CD4-positive, alpha-beta T cell (primary cell): ENCODE measurements at places on chromosomes 11 and 22. TPM values are rescaled to one million over a fixed set of nuclear protein-coding genes. Genes with fewer than 3 reads are reported as not detected.

The SUSD2 gene
- 1.5 TPM for total RNA-seq

The BDNF gene
- total RNA-seq: not detected

The FAM180B gene
- 0.55 TPM for total RNA-seq

The PLEKHB1 gene
- total RNA-seq: 30.8 TPM

DNA sequence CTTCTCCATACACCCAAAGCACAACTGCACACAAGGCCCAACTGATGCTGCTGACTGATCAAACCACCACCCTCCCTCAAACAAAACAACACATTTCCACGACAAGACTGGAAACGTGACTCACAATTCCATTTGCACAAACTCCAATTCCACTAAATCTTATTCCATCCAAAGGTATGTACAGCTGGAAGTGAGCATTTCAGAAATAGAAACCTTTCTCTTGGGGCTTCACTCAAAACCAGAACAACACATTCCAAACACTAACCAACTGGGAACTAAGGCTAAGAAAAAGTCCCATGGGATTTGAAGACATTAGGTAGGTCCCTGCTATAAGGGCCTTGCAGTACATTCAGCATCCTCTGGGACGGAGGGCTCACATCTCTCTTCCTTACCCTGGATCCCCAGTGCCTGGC, 19.6 kb downstream of the MORC2 start:
- peaks cover 29% of the 10 kb centered on the region for H3K4me1 ChIP-seq
- no peaks in the 10 kb centered on the region for H3K27me3 ChIP-seq
- H3K4me3 ChIP-seq: no peak overlapping the region
- DNase-seq: no peak
- H3K36me3 ChIP-seq: peaks cover 61% of the 10 kb centered on the region
- H3K27ac ChIP-seq: no peak overlapping the region

DNA sequence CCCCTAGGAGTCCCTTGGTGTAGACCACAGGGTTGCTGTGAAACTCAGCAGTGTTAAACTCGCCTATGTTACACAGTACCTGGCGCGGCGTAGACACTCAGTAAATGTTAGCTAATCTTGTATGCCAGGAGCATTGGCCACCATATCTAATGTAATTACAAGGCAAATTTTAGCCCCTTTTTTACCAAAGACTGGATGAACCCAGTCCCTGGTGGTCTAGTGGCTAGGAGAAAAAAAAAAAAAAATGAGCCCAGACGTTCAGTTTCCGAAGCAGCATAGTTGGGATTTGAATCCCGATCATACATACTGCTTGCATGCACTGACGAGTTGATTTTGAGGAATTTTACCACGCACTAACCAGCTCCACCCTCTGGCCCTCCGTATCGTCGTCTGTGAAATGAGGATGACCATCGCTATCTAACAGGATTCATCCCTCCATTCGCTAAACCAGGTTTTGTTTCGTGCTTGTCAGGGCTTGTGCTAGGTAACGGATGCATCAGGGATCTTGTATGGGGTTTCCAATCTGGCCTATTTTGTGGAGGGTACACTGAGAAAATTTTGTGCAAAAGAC, 688 bp downstream of the PTS start:
- peaks cover 17% of the 10 kb centered on the region for H3K4me1 ChIP-seq
- no peak for DNase-seq
- H3K36me3 ChIP-seq: peaks cover 27% of the 10 kb centered on the region
- H3K27ac ChIP-seq: peak overlapping the region; percentile 96
- no peaks in the 10 kb centered on the region for H3K27me3 ChIP-seq

DNA sequence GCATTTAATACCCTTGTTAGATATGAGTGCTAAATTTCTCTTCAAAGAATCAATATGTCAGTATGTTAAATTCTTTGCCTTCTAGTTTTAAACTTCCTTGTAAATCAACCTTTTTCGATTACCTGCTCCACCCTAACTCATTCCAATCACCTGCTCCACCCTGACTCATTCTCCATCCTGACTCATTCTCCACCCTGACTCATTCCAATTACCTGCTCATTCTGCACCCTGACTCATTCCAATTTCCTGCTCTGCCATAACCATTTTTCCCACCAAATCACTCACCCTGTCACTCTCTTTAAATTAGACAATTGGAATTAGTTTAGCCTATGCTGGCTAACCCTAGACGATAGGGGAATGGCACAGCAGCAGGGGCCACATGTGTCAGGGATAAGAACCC, 519.5 kb upstream of the LRRC4C start:
- no peaks in the 10 kb centered on the region for H3K4me1 ChIP-seq
- H3K36me3 ChIP-seq: no peaks in the 10 kb centered on the region
- no peak for DNase-seq
- no peak overlapping the region for H3K27ac ChIP-seq
- H3K27me3 ChIP-seq: no peaks in the 10 kb centered on the region
- no peak overlapping the region for H3K4me3 ChIP-seq

GRCh38 chr22:34297536-34298120, 377.4 kb upstream of the LARGE1 start:
- H3K4me1 ChIP-seq: no peaks in the 10 kb centered on the region
- H3K36me3 ChIP-seq: no peaks in the 10 kb centered on the region
- no peak overlapping the region for H3K27ac ChIP-seq
- no peak overlapping the region for H3K4me3 ChIP-seq
- H3K27me3 ChIP-seq: no peaks in the 10 kb centered on the region

DNA sequence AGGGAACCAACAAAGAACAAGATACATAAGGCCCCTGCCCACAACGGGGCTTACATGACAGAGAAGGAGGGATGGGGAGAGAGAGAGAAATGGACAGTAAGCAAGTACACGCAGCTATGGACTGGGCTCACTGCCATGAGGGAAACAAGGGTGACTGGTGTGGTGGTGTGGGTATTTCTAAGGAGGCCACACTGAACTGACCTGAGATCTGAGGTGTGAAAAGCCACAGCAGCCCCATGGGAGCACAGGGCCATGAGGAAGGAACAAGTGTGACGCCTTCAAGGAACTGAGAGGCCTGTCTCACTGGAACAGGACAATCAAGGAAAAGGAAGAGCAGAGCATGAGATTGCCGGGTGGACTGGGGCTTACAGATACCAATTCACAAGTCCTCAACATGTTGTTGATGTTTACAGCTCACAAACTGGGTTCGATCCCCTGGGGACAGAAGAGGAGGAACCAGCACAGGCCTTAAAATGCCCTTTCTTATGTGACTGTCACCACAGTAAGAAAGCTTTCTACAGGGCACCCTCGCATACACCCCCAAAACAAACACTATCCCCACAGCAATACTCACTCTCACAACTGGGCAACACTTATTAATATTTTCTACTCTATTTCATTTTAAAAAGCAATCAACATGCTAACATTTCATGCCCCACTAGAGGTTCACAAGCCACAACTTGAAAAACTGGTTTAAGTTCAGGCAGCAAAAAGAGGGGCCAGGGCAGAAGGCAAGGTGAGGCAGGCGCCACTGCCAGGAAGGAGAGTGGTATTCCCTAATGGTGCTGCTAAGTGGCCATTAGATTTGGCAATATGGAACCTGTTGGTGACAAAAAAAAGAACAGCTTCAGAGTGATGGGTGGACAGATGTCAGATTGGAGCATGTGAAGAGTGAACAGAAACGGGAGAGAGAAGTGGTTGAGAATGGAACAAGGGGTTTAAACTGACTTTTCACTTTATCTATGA, 39.1 kb downstream of the TCIRG1 start:
- no peaks in the 10 kb centered on the region for H3K36me3 ChIP-seq
- H3K27ac ChIP-seq: no peak overlapping the region
- H3K4me3 ChIP-seq: no peak overlapping the region
- H3K27me3 ChIP-seq: no peaks in the 10 kb centered on the region

DNA sequence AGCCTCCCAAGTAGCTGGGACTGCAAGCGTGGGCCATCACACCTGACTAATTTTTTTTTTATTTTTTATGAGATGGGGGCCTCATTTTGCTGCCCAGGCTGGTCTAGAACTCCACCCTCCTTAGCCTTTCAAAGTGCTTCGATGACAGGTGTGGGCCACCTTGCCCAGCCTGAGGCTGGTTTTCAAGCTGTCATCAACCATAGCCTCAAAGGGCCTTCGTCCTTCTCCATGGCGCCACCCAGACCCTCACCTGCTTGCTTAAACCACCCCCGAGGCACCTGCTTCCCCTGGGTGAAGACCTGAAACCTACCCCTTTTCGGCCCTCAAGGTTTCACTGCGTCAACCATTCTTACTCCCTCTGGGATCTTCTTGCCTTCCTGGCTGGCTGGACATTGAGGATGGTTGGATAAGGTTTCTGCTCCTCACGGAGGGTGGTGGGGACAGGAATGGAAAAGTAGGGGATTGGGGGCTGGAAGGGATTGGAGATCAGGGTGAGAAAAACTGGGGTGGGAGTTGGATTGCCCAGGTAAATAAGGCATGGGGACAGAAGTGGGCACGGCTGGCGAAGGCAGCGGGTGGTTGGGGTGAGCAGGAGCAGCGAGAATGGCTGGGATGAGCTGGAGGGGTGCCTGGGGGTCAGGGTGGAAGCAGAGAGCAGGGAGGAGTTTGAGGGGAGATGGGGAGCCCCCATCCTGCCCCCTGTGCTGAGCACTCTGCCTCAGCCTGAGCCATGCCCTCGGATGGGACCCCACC, 2.8 kb upstream of the ACR start:
- no peaks in the 10 kb centered on the region for H3K27me3 ChIP-seq
- no peak for DNase-seq
- H3K4me3 ChIP-seq: no peak overlapping the region

DNA sequence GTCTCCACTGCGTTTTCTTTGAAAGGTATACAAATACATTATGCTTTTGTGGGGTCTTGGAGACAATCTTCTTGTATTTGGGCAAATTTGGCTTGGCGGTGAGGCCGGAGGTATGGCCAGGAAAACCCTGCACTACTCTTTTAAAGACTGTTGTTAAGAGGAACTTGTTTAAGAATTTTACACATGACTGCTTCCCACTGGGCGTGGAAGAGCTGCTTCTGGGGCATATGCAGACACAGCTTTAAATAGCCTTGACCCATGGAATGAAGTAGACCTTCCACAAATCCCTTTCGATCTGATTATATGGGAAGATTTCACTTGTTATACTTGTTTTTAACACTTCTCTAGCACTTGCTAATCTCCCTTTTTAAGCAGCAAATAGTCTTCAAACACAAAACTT, 453.6 kb downstream of the MN1 start:
- H3K27ac ChIP-seq: no peak overlapping the region
- H3K4me3 ChIP-seq: no peak overlapping the region
- no peaks in the 10 kb centered on the region for H3K36me3 ChIP-seq
- H3K27me3 ChIP-seq: no peaks in the 10 kb centered on the region

DNA sequence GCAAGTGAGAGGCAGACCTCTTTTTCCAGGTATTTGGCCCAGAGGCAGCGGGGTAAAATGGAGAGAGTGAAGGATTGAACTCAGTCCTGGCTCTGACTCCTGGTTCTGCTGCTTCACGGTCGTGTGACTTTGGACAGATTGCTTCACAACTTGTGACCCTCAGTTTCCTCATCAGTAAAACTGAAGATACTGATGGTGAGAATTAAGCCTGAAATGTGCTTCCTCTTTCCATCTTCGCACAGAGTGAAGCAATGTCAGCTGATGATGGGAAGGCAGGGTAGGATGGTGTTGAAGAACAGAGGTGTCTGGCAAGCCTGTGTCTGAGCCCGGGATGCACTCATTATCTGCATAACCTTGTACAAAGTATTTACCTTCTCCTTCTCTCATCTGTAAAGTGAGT, 59.0 kb downstream of the UBASH3B start:
- H3K36me3 ChIP-seq: peaks cover 8% of the 10 kb centered on the region
- peaks cover 50% of the 10 kb centered on the region for H3K4me1 ChIP-seq
- no peak overlapping the region for H3K4me3 ChIP-seq
- no peak for DNase-seq

GRCh38 chr22:46233231-46233630, 16.9 kb downstream of the CDPF1 start:
- no peak for DNase-seq
- H3K4me1 ChIP-seq: no peaks in the 10 kb centered on the region
- H3K27me3 ChIP-seq: no peaks in the 10 kb centered on the region
- H3K27ac ChIP-seq: no peak overlapping the region

- peak; percentile 72 for DNase-seq
- peak overlapping the region; percentile 65 for H3K4me3 ChIP-seq
- peaks cover 72% of the 10 kb centered on the region for H3K27me3 ChIP-seq
- no peak overlapping the region for H3K27ac ChIP-seq
- H3K4me1 ChIP-seq: peaks cover 56% of the 10 kb centered on the region
Observed at GRCh38 chr11:76208438-76209374, 2.4 kb upstream of the WNT11 start.

GRCh38 chr22:49159711-49160110, 668.0 kb downstream of the BRD1 start:
- H3K27ac ChIP-seq: no peak overlapping the region
- no peak overlapping the region for H3K4me3 ChIP-seq
- no peaks in the 10 kb centered on the region for H3K4me1 ChIP-seq
- H3K36me3 ChIP-seq: no peaks in the 10 kb centered on the region
- no peaks in the 10 kb centered on the region for H3K27me3 ChIP-seq

GRCh38 chr11:104581246-104581980, 316.8 kb downstream of the CASP12 start:
- H3K4me3 ChIP-seq: no peak overlapping the region
- H3K27me3 ChIP-seq: no peaks in the 10 kb centered on the region
- no peak overlapping the region for H3K27ac ChIP-seq
- H3K36me3 ChIP-seq: no peaks in the 10 kb centered on the region
- no peaks in the 10 kb centered on the region for H3K4me1 ChIP-seq

- no peak for DNase-seq
- H3K36me3 ChIP-seq: peaks cover 3% of the 10 kb centered on the region
- H3K4me3 ChIP-seq: no peak overlapping the region
- no peaks in the 10 kb centered on the region for H3K27me3 ChIP-seq
- H3K4me1 ChIP-seq: peaks cover 28% of the 10 kb centered on the region
Observed at GRCh38 chr11:59756558-59756840, 1.3 kb downstream of the STX3 start.

DNA sequence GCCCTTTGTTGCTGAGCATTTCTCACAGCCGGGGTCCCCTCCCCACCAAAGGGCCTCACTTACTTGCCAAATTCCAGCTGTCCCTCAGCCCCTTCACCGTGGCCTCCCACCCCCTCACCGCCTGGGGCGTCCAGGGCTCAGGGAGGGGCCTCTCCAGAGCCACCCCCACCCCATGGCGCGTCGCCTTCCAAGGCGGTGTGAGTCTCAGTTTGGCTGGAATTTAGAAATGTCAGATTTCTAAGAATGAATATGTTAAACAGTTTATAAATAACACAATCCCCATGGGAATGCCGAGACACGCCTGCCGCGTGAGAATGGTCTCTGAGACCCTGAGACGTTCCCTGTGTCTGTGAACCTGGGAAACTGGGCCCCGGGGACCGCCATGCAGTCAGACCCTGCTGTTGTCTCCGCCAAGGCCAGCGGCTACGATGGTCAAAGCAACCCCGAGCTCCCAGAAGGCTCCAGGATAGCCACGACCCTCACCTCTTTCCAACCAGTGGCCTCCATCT, 28.9 kb downstream of the CELSR1 start:
- no peaks in the 10 kb centered on the region for H3K4me1 ChIP-seq
- no peak overlapping the region for H3K27ac ChIP-seq
- no peak overlapping the region for H3K4me3 ChIP-seq
- DNase-seq: no peak
- H3K27me3 ChIP-seq: no peaks in the 10 kb centered on the region

GRCh38 chr22:50576070-50576469, 2.2 kb downstream of the CPT1B start:
- peaks cover 19% of the 10 kb centered on the region for H3K4me1 ChIP-seq
- no peak overlapping the region for H3K27ac ChIP-seq
- no peak overlapping the region for H3K4me3 ChIP-seq
- H3K27me3 ChIP-seq: no peaks in the 10 kb centered on the region
- no peak for DNase-seq

- no peaks in the 10 kb centered on the region for H3K27me3 ChIP-seq
- H3K4me3 ChIP-seq: no peak overlapping the region
- no peaks in the 10 kb centered on the region for H3K36me3 ChIP-seq
- H3K4me1 ChIP-seq: no peaks in the 10 kb centered on the region
- no peak for DNase-seq
Observed at GRCh38 chr11:108967571-108967970, 302.7 kb downstream of the DDX10 start.
